ENCODE measurements at places on chromosomes 11 and 22.

DNA sequence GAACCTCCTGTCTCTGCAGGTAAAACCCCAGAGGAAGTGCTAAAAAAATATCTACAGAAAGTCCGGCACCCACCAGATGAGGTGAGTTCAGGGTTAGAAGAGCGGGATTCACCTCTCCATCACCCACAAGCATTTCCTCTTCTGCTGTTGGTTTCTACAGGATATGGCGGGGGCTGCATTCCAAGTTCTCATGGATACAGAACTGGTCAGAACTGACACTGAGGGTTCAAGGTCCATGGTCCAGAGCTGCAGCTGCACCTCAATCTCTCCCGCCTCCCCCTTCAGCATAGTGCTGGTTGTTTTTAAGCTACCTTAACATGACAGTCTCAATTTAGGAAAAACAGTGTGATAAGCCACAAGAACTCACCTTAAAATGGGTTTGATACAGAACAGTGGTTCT is 19.2 kb downstream of the DTX4 start:
- DNase-seq = no peak

- DNase-seq = no peak
These were observed 3.8 kb upstream of the OR10D3 start for GRCh38 chr11:124179310-124179709.

GRCh38 chr22:49793296-49793695 is 34.4 kb downstream of the BRD1 start:
- DNase-seq = no peak

DNA sequence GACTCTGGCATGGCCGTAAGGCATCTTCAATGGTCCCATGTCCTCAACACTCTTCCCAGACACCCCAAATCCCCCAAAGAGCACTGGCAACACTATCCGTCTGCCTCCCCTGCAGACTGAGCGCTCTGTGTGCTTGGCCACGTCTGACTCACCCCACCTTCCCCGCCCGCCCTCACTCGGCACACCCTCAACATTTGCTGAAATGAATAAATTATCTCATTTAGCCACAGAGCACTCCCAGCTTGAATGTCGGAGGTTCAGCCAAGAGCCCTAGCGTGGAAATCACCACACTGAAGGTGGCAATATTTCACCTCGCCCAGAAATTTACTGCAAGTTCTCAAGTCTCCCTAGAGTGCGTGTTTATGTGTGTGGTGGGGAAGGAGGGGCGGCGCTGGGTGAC is 46.6 kb upstream of the TCF20 start:
- DNase-seq = peak; percentile 83

GRCh38 chr22:27990451-27990840 is 71.4 kb upstream of the PITPNB start:
- DNase-seq = no peak

GRCh38 chr11:6780829-6781228 is 2.0 kb upstream of the OR2AG1 start:
- no peak for DNase-seq

DNA sequence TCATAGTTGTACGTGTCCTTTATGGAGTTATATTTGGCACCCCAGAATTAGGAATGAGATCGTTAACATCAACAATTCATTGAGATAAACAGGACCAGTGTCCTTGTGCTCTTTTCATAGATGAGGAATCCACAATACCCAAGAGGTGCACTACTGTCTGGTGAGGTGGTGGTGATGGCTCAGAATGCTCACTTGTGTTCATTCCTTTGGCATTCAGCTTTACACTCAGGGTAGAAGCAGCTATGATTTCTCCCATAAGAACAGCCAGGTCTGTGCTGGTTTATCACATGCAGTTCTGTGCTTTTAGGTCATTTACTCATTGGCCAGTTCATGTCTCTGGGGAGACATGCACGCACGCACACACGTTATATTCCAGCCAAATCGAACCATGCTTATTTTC is 167.2 kb downstream of the FAT3 start:
- no peak for DNase-seq

- DNase-seq = no peak
These were observed 183 bp upstream of the ABCG4 start for GRCh38 chr11:119148720-119149017.

DNA sequence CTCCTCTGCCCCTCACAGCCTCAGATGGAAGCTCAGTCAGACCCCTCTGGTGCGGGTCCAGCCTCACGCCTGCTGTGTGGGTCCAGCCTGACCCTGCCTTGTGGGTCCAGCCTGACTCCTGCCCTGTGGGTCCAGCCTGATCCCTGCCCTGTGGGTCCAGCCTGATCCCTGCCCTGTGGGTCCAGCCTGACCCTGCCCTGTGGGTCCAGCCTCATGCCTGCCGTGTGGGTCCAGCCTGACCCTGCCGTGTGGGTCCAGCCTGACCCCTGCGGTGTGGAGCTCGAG is 445.3 kb downstream of the BRD1 start:
- no peak for DNase-seq

- no peak for DNase-seq
These were observed at the start of gene ABCG4 for GRCh38 chr11:119149018-119149785. Gene ABCG4, plus strand, starts transcription at chr11:119149052. Its CDS starts 914 bp downstream, at chr11:119149966.

DNA sequence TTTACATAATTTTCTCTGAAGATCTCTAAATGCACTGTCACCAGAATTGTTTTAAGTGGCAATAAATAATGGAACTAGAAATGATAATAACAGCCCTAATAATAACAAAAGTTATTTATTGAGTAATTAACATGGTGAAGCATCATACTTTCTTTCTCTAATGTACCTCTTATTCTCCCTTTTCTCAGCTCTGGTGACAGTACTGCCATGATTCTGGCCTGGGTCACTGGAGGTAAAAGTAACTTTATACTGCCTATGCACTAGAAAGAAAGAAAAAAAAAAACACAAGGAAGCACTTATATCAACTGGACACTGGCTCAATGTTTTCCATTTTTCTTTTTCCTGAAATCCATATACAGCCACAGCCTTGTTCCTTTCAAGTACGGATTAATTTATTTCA is 43.7 kb downstream of the CADM1 start:
- no peak for DNase-seq

DNA sequence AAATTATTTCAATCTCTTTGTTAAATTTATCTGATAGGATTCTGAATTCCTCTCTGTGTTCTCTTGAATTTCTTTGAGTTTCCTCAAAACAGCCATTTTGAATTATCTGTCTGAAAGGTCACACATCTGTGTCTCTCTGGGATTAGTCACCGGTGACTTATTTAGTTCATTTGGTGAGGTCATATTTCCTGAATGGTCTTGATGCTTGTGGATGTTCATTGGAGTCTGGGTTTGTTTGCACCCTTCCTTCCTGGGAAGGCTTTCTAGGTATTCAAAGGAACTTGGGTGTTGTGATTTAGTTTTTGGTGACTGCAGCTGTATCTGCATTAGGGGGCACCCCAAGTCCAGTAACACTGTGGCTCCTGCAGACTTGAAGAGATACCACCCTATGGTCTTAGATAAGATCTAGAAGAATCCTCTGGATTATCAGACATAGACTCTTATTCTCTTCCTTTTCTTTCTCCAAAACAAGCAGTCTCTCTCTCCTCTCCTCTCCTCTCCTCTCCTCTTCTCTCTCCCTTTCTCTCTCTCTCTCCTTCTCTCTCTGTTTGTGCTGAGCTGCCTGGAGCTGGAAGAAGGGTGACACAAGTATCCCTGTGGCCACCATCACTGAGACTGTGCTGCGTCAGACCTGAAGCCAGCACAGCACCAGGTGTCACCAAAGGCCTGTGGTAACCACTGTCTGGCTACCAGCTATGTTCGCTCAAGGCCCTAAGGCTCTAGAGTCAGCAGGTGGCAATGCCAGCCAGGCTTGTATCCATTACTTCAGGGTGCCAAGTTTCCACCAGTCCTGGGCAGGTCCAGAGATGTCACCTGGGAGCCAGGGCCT is 3.3 kb upstream of the HEPN1 start:
- DNase-seq = no peak

GRCh38 chr11:128194216-128194615 is 393.1 kb downstream of the ETS1 start:
- no peak for DNase-seq

DNA sequence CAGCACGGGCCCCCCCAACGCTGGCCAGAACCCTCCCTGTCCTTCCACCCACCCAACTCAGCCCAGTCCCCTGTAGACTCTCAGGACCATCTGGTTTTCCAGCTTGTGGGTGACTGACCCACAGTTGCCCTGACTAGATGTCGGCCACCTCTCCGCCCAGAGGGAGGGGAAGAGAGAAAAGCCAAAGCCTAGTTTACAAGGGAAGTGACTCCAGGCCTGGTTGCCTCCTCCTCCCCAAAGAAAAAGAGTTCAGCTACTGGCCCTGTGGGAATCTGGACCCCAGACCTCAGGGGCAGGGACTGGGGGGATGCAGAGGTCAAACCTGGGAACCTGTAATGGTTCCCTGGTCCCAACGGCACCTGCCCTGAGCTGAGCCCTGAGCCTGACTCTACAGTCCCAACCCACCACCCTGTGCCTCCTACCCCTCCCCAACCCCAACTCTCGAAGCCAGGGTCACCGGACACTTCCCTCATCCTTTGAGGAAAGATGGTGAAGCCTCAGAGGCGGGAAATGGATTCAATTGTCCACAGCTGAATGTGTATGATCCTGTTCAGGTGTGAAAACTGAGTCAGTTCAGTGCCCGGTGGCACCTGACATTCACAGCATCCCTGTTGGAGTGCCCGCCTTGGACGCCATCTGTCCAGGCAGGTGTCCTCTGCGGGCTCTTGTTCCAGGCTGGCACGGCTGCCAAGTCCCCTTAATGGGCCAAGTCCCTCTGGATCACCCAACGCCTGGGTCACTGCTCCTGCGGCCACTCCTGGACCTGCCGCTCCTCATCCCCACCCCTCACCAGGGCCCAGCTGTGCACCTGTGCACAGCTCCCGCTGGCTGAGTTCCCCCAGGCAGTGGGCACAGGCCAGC is 21.0 kb upstream of the WNT7B start:
- DNase-seq = no peak

DNA sequence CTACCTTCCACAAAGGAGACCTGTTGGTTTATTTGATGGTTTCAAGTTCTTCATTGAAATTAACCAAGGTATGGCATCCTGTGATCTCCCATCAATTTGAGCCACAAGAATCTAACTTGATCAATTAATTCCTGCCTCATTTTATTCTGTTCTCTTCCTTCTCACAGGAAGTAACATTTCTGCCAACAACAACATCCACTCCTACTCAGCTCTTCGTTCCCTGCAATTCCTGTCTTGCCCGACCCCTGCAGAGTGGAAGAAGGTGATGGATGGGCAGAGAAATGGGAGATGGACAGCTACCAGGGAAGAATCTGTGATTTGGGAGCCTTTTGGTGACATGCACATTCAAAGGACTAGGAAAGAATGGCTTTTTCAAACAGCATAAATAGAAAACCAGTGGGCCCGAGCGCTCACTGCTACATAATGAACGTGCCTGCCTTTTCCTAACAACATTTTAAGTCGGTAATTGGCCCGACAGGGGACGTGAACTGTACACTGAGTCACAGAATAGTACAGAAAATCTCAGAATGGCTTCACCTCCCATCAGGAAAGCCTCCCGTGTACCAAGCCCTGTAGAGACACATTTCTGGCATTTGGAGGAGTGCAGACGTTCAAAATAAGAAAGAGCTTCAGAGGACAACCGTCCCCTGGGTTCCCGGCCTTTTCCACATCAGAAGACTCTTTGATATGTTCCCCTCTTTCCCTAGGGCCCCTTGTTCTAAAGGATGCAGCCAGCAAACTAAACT is 112.6 kb upstream of the SEZ6L start:
- DNase-seq = no peak

GRCh38 chr11:34356913-34357700 is 703 bp downstream of the ABTB2 start:
- peak; percentile 54 for DNase-seq

- DNase-seq = peak; percentile 34
These were observed 625.1 kb upstream of the ANO5 start for GRCh38 chr11:21567645-21568290.

- no peak for DNase-seq
These were observed 110.6 kb upstream of the BID start for GRCh38 chr22:17884893-17885292.

GRCh38 chr11:109480251-109480650 is 58.3 kb downstream of the C11orf87 start:
- no peak for DNase-seq

GRCh38 chr22:38753948-38754750 is 1.6 kb downstream of the SUN2 start:
- peak; percentile 42 for DNase-seq

DNA sequence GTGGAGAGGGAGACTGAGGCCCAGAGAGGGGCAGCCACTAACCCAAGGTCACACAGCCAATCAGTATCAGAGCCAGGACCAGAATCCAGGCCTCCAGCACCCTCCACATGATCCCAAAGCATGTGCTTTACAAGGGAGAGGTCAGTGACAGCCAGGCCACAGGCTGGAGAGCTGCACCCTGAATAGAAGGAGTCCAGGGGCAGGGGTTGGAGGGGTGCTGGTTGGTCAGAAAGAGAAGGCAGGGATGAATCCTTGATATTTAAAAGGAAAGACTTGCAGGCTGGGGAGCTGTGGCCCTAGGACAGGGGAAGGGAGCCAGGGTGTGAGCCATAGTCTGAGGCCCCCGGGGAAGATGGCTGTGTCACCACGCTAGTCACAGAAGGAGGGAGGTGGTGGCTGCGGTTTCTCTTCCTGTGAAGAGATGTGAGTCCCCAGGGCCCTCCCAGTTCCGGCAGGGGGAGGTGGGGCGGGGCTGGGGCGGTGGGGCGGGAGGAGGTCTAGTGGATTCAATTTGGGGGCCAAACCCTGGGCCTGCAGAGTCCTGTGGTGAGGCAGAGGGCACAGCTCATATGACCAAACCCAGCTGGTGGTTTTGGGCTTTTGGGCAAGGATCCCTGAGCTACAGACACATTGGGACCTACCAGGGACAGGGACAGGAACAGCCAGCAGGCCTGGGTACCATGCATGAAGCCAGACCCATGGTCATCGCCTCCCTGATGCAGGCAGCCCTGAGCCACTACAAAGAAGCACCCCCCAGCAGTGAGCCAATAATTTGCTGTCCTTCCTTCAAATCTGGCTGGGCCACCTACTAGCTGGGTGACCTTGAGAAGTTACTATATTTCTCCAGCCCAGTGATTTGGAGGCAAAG is 14.0 kb downstream of the RAC2 start:
- peak; percentile 96 for DNase-seq

DNA sequence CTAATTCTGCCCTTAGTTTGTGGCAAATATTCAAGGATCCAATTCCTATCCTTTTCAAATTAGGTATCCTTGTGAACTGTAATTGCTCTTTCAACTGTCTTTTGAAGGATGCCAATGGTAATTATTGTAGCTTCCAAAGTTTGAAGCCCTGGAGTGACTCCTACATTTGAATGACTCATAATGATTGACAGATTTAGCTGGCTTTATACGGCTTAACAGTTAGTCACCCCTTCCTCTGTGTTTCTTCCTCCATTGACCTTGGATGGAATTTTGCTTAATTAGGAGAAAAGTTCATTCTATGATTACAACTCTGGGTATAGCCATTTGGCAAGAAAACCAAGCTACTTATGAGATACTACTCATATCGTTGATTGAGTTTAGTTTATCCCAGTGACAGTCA is 639.3 kb upstream of the KIRREL3 start:
- DNase-seq = no peak
